ENCODE measurements at places on chromosomes 4 and X. TPM values are rescaled to one million over a fixed set of nuclear protein-coding genes. Genes with fewer than 3 reads are reported as not detected.

- no peak overlapping the region for H3K27ac ChIP-seq
- H3K36me3 ChIP-seq: no peaks in the 10 kb centered on the region
- DNase-seq: no peak
- no peak overlapping the region for H3K4me3 ChIP-seq
- peaks cover 7% of the 10 kb centered on the region for H3K4me1 ChIP-seq
Measured at GRCh38 chr4:44869222-44869882, 143.0 kb upstream of the GNPDA2 start.

GRCh38 chr4:168832763-168833575, 177.1 kb downstream of the CBR4 start:
- peak overlapping the region; percentile 81 for H3K27ac ChIP-seq
- H3K36me3 ChIP-seq: peaks cover 30% of the 10 kb centered on the region

DNA sequence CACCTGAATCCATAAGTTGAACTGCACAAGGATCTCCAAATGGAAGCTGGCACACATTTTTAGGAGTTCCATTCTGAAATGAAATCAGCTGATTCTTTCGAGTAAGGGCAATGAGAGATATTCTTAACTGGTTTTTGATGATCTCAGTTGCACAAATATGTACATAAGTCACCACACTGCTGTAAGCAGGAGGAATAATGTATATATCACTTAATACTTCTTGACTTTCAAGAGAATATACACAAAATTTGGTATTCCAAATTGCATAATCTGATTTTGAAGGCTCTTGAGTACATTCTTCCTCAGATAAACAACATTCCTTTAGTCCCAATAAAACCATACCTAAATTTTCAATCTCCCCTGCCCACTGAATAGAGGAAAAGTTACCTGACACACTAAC, 8.2 kb downstream of the FANCB start:
- H3K27ac ChIP-seq: no peak overlapping the region
- peaks cover 30% of the 10 kb centered on the region for H3K36me3 ChIP-seq
- H3K4me1 ChIP-seq: no peaks in the 10 kb centered on the region
- no peak overlapping the region for H3K4me3 ChIP-seq
- H3K27me3 ChIP-seq: no peaks in the 10 kb centered on the region
- DNase-seq: no peak

FAM9B gene
- total RNA-seq: not detected

RP2 gene
- total RNA-seq: 11.8 TPM
